SK-MEL-5 (cell line): ENCODE measurements at places on chromosomes 11 and 22. TPM values are rescaled to one million over a fixed set of nuclear protein-coding genes. Genes with fewer than 3 reads are reported as not detected.

- no peak for DNase-seq
Observed at GRCh38 chr11:128685402-128686020, 8.4 kb upstream of the FLI1 start.

GRCh38 chr11:96051820-96052219 is 127.9 kb upstream of the MTMR2 start:
- no peak for DNase-seq

DNA sequence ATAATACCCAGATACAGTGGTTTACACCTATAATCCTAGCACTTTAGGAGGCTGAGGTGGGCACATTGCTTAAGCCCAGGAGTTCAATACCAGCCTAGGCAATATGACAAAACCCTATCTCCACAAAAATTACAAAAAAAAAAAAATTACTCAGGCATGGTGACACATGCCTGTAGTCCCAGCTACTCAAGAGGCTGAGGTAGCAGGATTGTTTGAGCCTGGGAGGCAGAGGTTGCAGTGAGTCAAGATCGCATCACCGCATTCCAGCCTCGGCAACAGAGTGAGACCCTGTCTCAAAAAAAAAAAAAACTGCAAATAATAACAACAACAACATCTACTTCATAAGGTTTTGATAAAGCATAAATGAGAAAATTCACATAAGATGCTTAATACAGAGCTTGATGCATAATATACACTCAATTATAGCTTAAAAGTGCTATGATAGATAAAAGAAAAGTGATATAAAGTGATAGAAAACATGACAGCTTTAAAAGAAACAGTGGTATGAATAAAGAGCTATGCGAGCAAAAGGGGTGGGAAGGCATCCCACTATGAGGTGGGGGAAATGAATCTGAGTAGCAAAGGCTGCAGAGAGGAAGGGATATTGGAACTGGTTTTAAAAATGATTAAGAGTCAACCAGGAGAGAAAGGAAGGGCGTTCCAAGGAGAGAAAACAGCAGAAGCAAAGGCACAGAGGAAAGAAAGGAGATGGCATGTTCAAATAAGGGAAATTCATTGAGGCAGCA is 197.6 kb downstream of the KIF18A start:
- DNase-seq, result no peak

LRP4 gene
- 7.2 and 7.8 TPM in 2 replicates for total RNA-seq

DNA sequence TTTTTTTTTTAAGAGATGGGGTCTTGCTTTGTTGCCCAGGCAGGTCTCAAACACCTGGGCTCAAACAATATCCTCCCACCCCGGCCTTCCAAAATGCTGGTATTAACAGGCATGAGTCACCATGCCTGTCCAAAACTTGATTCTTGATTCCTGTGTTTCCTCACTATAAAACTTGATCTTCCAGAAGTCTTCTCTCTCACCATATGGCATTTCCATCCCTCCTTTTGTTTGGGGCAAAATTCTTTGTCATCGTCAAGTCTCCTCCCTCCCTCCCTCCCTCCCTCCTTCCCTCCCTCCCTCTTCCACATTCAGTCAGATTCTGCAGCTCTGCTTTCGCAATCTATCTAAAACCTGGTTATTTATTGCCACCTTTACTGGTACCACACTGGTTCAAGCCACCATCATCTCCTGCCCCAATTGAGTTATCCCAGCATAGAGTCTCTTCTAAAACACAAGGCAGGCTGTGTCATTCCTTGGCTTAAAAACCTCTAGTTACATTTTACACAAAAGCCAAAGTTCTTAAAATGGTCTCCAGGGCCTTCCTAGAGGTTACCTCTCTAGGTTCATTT is 65.0 kb upstream of the HORMAD2 start:
- no peak for DNase-seq

PKP3 gene
- not detected in 2 replicates for total RNA-seq

OR2AG1 gene
- total RNA-seq, result not detected in 2 replicates

LRRN4CL gene
- 1.1 and 1.3 TPM in 2 replicates for total RNA-seq

GRCh38 chr11:129145276-129145675 is 46.8 kb downstream of the ARHGAP32 start:
- no peak for DNase-seq

- DNase-seq, result no peak
Observed at GRCh38 chr11:121656328-121657090, 203.7 kb upstream of the SORL1-AS1 start.
